RPMI8226 (cell line): ENCODE measurements at places on chromosomes 1 and 21.
A peak's percentile ranks its signal among the peaks of the same experiment; 100 is the strongest.

- no peak for DNase-seq
Measured at GRCh38 chr1:112232848-112233247, 163.2 kb upstream of the CTTNBP2NL start.

DNA sequence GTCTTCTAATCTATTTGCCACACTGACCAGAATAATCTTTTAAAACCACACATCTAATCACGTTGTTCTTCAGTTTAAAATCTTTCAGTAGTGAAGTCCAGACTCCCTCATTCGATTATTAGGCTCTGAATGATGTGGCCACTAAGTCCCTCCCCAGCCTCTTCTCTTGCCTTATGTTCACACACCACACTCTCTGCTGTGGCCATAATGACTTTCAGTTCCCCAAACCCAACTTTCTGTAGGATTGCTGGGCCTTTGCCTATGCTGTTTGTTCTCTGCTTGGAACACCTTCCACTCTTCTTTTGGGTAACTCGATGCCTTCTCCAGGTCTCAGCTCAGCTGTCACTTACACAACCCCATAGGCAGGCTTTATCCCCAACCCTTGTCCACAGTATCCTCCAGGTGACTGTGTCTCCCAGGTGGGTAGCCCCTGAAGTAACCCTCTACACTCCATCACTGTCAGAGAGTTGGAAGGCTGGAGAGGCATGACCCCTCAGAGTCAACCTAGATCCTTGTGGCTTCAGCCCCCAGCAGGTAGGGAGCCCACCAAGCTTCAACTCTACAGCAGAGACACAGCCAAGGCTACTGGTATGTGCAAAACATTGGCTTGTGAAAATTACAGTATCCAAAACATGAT lies 8.4 kb upstream of the SLC37A1 start:
- DNase-seq, result peak; percentile 72

DNA sequence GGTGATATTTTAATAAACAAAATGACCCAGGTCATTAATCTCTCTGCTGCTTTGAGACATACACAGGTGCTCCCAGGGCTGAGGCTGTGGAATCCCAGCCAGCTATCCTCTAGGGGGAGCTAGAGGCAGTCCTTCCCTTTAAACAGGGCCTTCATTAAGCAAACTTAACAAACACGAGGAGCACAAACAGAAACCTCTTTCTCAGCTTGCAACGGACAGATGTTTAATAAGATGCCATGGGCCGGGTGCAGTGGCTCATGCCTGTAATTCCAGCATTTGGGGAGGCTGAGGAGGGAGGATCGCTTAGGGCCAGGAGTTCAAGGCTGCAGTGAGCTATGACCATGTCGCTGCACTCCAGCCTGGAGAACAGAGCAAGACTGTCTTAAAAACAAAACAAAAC lies 106.7 kb downstream of the HIVEP3 start:
- DNase-seq, result peak; percentile 81

DNA sequence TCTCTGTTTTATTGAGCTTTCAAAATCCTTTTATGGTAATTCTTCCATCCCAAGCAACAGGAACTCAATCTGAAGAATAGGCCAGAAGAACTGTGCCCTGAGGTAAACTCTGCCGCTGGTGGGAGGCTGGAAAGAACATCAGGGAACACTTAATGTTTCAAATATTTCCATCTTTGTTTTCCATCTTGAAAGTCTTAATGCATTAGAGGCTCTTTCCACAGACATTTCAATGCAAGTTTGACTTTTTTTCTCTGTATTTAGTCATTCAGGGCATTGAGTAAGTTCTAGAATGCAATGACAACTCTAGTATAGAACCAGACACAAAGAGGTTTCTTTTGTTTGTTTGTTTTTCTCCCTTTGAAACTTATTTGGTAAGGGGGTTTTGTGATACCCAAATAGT lies 61.5 kb downstream of the KIAA0040 start:
- DNase-seq, result no peak

- no peak for DNase-seq
Measured at GRCh38 chr1:35644204-35644603, 2.9 kb upstream of the PSMB2 start.

DNA sequence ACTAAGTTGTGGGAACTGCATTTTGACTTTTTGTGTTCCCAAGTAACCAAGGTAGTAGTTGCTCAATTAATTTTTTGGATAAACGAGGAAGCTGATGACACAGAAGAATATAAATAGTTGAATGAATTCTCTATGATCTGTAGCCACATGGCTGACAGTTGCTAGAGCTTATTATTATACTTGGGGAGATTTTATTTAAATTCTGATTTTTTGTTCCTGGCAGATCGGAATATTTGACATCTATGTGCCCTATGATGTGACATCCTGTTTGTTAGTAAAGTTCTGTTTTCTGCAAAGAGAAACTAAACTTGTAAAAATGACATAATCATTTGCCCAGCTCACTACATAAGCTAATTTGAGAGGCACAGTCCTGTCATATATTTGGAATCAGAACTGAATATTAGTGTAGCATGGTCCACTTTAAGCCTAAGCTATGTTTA lies 9.7 kb upstream of the LYST start:
- DNase-seq, result no peak

DNA sequence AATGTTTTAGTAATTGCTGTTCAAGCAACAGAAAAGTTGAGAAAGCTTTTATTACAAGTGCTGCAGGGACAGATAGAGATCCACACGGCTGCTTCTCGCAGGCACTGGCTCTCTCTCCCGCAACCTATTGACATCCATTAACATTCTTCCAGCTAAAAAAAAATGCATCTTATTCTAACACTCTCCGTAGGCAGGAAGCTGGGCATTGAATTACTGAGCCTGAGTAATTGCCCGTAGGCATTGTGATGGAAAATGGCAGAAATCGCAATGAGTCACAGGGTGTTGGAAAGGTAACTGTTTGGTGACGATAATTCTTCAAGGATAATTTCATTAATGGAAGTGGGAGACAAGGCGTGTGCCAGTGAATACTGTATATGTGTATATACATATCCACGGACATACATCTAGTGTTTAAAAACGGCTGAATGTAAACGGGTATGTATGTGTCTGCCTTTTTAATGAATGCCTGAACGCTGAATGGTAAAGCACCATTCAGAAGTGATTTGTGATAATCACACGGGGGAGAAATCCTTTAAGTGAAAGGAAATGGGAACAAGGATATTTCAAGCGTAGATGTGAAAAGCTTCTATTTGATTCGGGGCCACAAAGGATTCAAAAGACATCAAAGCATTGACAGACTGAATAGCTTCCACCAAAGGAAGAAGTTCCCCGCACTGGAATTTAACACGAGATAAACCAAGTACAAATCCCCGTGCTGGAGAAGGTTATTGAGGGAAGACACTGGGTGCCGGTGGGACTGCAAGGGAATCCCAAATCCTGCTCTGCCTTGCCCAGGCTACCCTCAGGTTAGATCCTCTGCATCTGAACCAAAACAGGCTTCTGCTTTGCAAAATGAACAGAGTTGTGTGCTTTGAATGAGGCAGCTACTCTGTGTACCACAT lies 567.2 kb downstream of the NPHP4 start:
- DNase-seq, result no peak

DNA sequence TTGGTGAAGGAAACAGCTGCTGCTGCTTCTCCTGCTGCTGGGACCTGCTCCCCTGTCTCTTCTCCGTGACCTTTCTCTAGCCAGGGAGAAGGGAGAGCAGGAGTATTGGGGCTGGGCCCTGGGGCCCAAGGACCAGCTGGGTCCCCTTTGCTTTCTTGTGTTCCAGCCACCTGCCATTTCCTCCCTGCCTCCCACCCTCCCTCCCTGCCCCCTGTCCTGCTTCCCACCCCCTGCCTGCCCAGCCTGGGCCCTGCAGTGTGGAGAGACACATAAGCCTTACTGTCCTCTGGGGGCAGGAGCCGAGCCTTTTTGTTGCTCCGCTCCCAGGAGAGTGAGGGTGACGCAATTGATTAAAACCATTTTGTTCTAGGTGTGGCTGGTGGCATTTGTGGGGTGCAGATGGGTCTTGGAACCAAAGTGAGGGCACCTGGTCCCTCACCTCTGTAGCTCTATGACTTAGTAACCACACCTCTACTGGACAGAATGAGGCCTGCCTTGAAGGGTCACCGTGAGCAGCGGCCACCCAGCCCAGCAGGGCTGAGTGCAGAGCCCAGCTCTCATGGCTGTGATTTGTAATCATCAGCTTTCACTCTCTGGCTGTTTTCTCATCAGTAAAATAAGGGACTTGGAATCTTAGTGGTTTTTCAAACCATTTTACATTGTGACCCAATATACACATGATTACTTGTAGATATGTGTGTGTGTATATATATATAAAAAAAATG lies 13.9 kb upstream of the TMEM222 start:
- no peak for DNase-seq

DNA sequence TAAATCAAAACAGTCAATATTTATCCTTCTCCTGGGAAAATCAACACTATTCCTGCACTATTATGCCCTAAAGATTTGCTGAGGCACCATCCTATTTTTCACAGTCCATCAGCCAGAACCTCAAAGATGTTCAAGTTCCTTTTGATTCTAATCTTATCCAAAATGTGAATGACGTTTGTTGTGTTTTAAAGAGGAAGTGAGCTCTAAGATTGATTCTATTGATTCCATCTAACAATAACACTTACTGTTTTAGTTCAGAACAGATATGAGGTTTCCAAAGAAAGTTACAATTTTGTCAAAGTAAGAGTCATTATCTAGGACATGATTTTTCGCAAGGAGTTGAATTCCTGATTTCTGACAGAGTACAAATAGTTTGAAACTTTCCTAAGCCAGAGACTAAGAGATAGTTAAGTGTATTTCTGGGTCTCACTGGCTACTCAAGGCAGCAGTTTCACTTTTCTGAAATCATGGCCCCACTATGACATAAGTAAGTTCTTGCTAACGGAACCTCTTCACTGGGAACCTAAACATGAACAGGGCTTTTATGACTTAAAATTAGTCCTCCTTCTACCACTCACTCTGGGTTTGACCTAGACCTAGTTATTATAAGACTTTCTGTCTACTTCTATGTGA lies 84.7 kb downstream of the LHX9 start:
- DNase-seq, result no peak

DNA sequence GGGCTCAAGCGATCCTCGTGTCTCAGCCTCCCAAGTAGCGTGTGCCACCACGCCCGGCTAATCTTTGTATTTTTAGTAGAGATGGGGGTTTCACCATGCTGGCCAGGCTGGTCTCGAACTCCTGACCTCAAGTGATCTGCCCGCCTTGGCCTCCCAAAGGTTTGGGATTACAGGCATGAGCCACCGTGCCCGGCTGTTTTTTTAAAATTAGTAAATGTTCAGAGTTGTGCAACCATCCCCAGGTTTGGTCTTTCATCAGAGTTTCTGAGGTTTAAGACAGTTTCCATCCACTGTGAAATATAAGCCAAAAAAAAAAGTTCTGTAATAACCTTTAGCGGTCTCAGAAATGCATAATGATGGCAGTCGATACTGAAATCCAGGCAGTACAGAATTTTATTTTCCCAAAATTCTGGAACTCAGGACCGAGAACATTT lies 550 bp upstream of the SYT11 start:
- DNase-seq, result no peak

GRCh38 chr1:182625719-182626504 lies 21.7 kb upstream of the RGS16 start:
- no peak for DNase-seq

GRCh38 chr1:117114877-117115276 lies 6.7 kb downstream of the TRIM45 start:
- DNase-seq, result no peak

DNA sequence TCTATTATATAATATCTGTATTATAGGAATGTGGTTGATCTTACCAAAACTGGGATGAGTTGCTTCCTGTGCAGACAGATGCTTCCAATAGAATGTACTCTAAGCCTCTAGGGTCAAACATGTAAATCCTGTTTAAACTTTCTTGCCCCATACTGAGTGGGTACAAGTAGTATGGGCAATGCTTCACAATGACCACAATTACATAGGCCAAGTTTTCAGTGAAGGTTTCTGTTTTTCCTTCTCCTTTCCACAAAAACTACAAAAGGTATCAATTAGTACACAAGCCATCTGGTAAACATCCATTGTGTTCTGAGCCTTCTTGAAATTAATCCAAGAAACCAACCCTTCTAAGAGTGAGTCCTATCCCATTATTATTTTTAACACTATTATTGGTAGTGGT lies 16.8 kb downstream of the OTUD7B start:
- no peak for DNase-seq

GRCh38 chr21:43333298-43334062 lies 93.5 kb downstream of the SIK1 start:
- no peak for DNase-seq

DNA sequence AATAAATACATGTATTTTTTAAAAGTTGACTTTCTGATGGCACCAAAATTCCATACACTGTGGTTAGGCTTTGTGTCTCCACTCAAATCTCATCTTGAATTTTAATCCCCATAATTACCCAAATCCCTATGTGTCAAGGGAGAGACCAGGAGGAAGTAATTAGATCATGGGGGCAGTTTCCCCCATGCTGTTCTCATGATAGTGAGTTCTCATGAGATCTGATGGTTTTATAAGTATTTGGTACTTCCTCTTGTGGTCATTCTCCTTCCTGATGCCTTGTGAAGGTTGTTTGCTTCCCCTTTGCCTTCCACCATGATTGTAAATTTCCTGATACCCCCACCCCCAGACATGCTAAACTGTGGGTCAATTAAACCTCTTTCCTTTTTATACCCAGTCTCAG lies 1218.4 kb upstream of the PRMT6 start:
- DNase-seq, result no peak

- no peak for DNase-seq
Measured at GRCh38 chr1:226125831-226126230, 60.7 kb downstream of the ACBD3 start.

DNA sequence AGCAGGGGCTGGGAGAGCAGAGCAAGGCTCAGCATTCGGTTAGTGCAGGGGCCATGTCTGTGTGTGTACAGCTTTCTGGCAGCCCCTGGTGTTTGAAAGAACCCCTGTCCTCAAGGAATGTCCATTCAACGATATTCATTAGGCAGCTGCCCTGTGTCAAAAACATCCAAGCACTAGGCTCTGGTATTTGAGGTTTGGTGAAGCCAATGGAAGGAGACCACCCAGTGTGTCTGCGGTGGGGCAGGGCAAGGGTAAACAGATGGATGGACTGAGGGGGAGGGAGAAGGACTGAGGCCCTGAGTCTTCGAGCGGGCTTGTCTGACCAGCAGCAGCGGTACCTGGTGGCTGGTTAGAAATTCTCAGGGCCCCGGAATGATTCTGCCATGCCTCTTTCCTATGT lies 155.6 kb upstream of the KLHDC7A start:
- DNase-seq, result no peak

DNA sequence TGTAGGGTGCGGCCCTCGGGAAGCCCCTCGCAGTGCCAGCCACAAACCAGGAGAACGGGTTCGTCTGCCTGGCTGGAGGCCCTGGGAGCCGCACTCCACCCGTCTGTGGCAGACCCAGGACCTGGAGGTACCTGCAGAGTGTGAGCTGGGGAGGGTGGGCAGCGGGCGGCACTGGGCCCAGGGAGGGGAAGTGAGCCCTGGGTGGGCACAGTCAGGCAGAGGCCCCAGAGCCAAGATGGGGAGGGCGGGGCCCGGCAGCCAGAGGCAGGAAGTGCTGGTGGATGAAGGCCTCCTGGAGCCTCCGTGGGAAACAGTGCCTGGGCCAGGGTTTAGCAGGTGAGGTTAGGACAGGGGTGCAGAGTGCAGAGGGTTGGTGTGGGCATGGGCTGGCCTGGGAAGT lies 4.0 kb upstream of the PEX10 start:
- no peak for DNase-seq

GRCh38 chr1:203796236-203796605 lies 798 bp downstream of the ZBED6 start:
- DNase-seq, result peak; percentile 49

GRCh38 chr21:34598931-34599400 lies 15.9 kb downstream of the RCAN1 start:
- no peak for DNase-seq

- no peak for DNase-seq
Measured at GRCh38 chr1:70427976-70428375, 16.9 kb downstream of the CTH start.
